Hippocampal formation (tissue), 2 donors: ENCODE measurements at places on chromosomes 13 and 19.
A peak's percentile ranks its signal among the peaks of the same experiment; 100 is the strongest.

DNA sequence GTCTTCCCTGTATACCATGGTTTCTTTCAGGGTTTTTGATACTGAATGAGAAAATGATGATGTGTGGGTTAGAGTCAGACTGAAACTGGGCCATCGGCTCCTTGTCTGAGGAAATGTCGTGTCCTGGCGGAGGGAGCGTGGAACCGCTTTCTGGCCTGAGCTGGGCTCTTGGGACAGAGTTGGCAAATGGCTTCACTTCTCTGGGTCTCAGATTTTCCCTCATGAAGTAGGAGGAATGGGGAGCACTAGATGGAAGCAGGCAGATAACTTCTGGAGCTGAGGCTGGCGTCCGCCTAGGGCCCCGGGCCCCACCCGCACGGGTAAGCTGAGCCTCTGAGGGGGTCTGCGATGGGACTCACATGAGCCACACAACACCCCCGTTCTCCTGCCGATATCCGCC lies 133.3 kb upstream of the WASF3 start:
- no peak for DNase-seq

GRCh38 chr13:98983182-98983581 lies 5.3 kb upstream of the DOCK9 start:
- DNase-seq, result no peak

DNA sequence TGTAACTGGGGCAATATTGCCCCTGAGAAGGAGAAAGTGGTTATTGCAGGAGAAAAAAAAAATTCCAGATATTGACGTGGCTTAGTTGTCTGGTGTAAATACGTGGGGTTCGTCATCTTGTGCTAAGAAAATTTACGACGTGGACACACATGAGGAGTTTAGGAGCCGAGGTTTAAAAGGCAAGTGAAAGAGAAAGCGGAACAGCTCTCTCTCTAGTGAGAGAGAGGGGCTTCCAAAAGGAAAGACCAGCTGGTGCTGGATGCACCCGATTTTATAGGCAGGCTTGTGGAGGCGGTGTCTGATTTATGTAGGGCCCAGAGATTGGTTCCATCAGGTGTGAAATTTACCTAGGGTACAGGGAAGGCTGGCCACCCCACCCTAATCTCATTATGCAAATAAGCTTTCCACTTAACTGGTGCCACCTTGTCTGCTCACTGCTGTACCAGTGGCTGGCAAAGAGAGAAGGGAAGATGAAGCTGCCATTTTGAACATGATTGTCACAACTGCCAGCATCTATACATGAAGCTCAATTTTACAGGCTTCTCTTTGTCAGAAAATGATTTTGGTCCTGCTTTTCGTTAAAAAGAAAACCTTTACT lies 845.1 kb downstream of the DACH1 start:
- no peak for DNase-seq

DNA sequence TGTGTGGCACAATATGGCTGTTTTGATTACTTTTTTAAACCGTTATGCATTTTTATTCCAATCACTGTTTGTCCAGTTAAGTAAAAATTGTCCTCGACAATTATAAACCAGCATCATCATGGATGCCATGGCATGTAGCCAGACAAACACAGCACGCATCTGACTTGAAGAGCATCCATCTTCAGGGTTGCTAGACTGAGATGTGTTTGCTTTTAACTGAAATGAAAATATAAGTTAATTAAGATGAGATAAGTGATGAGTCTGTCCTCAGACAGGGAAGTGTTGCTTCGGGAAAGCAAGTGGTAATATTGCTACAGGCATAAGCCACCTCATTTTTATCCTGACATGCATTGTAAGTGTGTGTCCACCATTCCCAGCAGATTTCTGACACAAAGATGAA lies 92.8 kb upstream of the TPP2 start:
- DNase-seq, result no peak

DNA sequence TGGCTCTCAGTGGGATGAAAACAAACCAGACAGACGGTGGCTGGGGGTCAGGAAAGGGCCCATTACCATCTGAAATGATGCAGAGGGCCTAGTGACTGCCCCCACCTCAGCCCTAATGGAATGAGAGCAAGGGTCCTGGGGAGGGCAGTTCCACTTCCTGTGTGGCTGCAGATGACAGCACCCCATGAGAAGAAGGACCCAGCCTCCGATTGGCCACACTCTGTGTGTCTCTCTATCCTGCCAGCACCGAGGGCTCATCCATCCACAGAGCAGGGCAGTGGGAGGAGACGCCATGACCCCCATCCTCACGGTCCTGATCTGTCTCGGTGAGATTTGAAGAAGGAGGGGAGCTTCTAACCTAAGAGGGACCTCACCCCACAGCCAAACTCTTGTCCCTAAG lies 498 bp downstream of the LILRB1 start:
- no peak for DNase-seq

GRCh38 chr13:112928972-112929782 lies 39.8 kb upstream of the MCF2L start:
- no peak for DNase-seq

GRCh38 chr19:13053761-13054625 lies 48.7 kb downstream of the LYL1 start:
- DNase-seq, result peak; percentile 66

GRCh38 chr13:79398127-79398526 lies 7.9 kb downstream of the RBM26 start:
- no peak for DNase-seq
